CD4-positive, alpha-beta T cell treated with Interleukin-6 at 100 ng/mL for 8 hours (primary cell): ENCODE measurements at places on chromosomes 4 and X.

DNA sequence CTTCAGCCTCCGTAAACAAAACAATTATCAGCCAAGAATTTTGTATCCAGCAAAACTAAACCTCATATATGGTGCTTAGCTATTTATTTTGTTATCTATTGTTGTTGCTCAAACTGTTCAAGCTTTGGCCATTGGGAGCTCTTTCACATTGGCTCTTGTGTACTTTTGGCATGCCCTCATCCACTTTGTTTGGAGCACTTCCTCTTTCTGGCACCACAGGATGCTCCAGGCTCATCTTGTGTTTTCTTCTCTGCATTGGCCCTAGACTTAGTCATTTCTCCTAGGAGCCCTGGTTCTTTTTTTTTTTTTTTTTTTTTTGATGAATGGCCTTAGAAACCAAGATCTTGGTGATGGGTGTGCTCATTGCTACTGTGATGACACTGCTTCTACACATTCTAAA, 74.5 kb downstream of the DIPK2B start:
- DNase-seq: no peak

DNA sequence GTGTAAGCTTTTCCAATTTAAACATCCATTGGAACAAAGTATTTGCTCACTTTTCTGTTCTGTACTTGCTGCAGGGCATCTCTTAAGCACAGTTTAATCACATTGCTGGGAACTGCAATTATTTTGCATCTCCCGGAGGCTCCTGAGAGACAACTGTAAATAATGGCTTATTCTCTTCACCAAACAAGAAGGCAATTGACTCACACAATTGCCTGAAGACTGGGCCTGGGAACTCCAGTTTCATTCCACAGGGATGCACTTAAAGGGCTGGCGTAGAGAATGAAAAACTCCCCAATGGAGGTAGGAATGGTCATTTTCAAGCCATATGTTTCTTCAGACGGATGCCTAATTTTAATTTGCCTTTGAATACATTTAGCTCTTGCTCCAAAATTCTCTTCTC, 29.5 kb downstream of the TFDP3 start:
- no peak for DNase-seq

DNA sequence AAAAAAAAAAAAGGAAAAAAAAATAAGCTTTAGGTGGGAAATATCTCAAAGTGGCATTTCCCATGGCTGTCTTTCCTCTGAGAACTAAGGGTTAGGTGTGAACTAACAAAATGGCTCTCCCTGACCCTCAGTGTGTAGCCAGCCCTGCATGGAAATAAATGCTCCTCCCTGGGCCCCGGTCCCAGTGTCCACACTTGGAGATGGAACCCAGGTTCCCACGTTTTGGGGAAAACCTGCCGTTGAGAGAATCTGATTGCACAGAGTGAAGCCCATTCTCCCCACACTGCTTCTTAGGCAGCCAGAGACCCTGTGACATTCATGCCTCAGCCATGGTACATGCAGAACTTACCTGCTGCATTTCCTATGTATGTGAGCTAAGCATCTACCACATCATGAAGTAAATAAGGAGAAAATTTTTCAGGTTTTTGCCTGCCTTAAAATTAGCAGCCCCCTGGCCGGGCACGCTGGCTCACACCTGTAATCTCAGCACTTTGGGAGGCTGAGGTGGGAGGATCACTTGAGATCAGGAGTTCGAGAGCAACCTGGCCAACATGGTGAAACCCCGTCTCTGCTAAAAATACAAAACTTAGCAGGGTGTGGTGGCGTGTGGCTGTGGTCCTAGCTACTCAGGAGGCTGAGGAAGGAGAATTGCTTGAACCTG, 34.5 kb downstream of the HTT-AS start:
- DNase-seq: no peak

GRCh38 chr4:165872461-165873297, at the start of gene TLL1:
Gene TLL1 (plus strand): TSS chr4:165873237. CDS start chr4:165873905, 668 bp downstream.
- no peak for DNase-seq

DNA sequence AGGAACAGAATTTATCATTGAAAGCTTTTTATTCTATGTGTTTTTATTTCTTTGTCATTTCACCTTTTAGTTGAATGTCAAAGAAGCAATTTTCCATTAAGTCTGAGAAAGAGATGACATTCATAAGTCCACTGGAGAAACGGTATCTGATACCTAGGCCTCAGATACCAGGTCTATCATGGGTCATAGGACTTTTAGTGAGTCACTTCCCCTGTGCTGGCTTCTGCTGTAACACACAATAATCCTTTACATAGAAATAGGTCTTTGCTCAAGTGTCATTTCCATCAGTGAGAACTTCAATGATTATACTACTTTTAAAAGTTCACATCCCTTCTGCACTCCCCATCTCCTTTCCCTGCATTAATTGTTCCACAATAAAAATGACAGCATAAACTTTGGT, 125.5 kb upstream of the ARMCX2 start:
- no peak for DNase-seq

GRCh38 chr4:75727073-75727472, 2.7 kb downstream of the USO1 start:
- no peak for DNase-seq

- no peak for DNase-seq
Observed at GRCh38 chr4:47561331-47561730, 76.3 kb downstream of the ATP10D start.

GRCh38 chrX:52216541-52216940, 31.9 kb downstream of the MAGED4 start:
- no peak for DNase-seq

DNA sequence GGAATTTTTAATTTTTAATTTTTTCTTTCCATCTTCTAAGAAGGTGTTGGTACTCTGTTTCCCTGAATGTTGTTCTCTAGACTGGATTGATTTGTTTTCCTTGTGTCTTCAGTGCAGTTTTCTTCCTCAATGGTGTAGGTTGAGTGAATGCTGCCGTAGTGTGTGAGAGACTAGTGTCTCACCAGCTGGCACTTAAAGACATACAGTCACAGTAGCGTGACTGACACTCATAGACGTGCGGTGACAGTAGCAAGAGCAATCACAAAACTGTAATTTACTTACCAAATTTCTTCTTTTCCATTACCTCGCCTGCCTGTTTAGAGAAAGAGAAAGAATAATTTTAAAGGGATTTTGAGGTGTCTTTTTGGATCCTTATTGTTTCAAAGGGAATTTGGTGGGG, 21.4 kb upstream of the PGM2 start:
- no peak for DNase-seq

- DNase-seq: no peak
Observed at GRCh38 chr4:123848606-123849005, 452.0 kb downstream of the SPRY1 start.

- no peak for DNase-seq
Observed at GRCh38 chrX:15948318-15948660, 93.7 kb upstream of the AP1S2 start.

DNA sequence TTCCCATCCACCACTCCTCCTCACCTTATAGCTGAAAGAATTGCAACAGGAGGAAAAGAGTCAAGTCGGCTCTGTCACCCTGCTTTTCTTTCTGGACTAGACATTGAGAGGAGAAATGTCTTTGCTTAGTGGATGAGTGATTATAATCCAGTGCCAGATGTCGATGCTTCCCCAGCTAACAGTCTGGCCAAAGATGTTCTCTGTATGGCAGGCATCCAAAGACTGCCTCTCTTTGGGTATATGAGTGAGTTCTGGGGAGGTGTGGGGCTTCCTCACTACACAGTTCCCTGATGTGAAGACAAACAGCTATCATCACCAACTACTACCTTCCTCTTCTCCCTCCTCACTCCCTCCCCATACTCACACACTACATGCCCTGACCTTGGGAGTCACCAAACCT, 90.9 kb downstream of the COMMD8 start:
- DNase-seq: no peak

- DNase-seq: no peak
Observed at GRCh38 chr4:165827018-165827417, 46.0 kb upstream of the TLL1 start.

GRCh38 chr4:560731-561291, 15.3 kb downstream of the TMEM271 start:
- DNase-seq: no peak

DNA sequence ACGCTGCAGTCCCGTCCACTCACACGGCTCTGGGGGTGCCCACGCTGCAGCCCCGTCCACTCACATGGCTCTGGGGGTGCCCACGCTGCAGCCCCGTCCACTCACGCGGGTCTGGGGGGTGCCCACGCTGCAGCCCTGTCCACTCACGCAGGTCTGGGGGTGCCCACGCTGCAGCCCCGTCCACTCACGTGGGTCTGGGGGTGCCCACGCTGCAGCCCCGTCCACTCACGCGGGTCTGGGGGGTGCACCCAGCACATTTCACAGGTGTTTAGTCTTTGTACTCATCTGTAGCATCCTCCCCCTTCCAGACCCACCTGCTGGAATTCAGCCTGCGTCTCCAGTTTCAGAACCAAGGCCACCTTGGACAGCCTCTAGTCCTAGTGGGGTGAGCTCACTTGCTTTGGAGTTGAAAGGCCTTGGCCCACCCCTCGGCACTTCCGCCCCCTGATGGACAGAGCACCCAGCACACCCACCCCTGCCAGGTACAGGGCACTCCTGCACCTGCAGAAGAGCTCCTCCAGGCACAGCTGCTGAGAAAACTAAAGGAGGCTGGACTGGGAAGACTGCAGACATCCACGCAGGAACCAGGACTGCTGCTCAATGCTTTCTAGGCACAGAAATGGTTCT, 73.0 kb downstream of the ABLIM2 start:
- no peak for DNase-seq

DNA sequence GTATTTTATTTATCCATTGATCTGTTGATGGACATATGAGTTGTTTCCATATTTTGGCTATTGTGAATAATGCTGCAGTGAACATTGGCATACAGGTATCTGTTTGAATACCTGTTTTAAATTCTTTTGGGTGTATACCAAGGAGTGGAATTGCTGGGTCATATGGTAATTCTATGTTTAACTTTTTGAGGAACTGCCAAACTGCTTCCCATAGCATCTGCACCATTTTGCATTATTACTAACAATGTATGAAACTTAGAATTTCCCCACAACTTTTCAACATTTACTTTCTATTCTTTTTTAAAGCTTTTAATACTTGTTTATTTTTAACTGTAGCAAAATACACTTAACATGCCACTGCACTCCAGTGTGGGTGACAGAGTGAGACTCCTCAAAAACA, 57.0 kb upstream of the MSN start:
- DNase-seq: no peak

GRCh38 chrX:13770013-13770535, 35.5 kb downstream of the OFD1 start:
- DNase-seq: no peak

- DNase-seq: no peak
Observed at GRCh38 chr4:152000518-152000917, 239.7 kb upstream of the GATB start.

GRCh38 chrX:123731987-123732669, 724 bp downstream of the THOC2 start:
- DNase-seq: no peak

GRCh38 chr4:102817613-102818268, 9.6 kb downstream of the UBE2D3 start:
- DNase-seq: no peak

DNA sequence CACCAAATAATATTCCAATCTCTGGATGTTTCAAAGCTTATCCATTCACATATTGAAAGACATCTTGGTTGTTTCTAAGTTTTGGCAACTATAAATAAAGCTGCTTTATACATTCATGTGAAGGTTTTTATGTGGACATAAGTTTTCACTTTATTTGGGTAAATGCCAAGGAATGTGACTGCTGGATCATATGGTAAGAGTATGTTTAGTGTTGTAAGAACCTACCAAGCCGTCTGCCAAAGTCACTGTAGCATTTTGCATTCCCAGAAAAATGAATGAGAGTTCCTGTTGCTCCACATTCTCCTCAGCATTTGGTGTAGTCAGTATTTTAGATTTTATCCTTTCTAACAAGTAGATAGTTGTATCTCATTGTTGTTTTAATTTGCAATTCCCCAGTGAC, 1047.7 kb downstream of the C4orf33 start:
- no peak for DNase-seq
